ENCODE measurements at places on chromosomes 6 and 20. TPM values are rescaled to one million over a fixed set of nuclear protein-coding genes. Genes with fewer than 3 reads are reported as not detected.

MBOAT1 gene
- 17.2 TPM for total RNA-seq

SFTA2 gene
- total RNA-seq, result not detected

SLC25A27 gene
- total RNA-seq, result 1.2 TPM

FAM162B gene
- total RNA-seq, result not detected

C6orf89 gene
- total RNA-seq, result 24.0 TPM

CLVS2 gene
- total RNA-seq, result not detected

TOMM6 gene
- 83.2 TPM for total RNA-seq

CLDN20 gene
- not detected for total RNA-seq

SOD2 gene
- total RNA-seq, result 195 TPM

SLC17A9 gene
- 5.5 TPM for total RNA-seq

KCNK5 gene
- 0.30 TPM for total RNA-seq

LHFPL5 gene
- not detected for total RNA-seq

FNDC1 gene
- total RNA-seq, result not detected

CFAP61 gene
- total RNA-seq, result not detected

SLC22A16 gene
- not detected for total RNA-seq

HLA-DMB gene
- total RNA-seq, result 6.0 TPM

SMPD2 gene
- 27.3 TPM for total RNA-seq

ALDH5A1 gene
- total RNA-seq, result 5.0 TPM

PRPH2 gene
- total RNA-seq, result 0.11 TPM

DNAH8 gene
- total RNA-seq, result not detected

MCCD1 gene
- not detected for total RNA-seq

CFAP206 gene
- 0.11 TPM for total RNA-seq

PPP1R3G gene
- total RNA-seq, result not detected

KCNQ2 gene
- not detected for total RNA-seq

PLA2G7 gene
- not detected for total RNA-seq

BPIFB1 gene
- total RNA-seq, result not detected

DDX39B gene
- total RNA-seq, result 483 TPM

GRM1 gene
- not detected for total RNA-seq

IL20RA gene
- total RNA-seq, result not detected

DEF6 gene
- 212 TPM for total RNA-seq

AKAP12 gene
- total RNA-seq, result 0.05 TPM

CLPSL2 gene
- not detected for total RNA-seq

COL9A1 gene
- not detected for total RNA-seq

MAP7 gene
- 0.49 TPM for total RNA-seq

IMPG1 gene
- not detected for total RNA-seq

ZFP64 gene
- 3.2 TPM for total RNA-seq

SPTLC3 gene
- total RNA-seq, result 0.38 TPM

MAFB gene
- 3.7 TPM for total RNA-seq

TMEM74B gene
- not detected for total RNA-seq

TBXT gene
- total RNA-seq, result not detected

TAB2 gene
- 123 TPM for total RNA-seq

FOXP4 gene
- total RNA-seq, result 3.7 TPM

SLC35D3 gene
- total RNA-seq, result not detected

OR2B3 gene
- not detected for total RNA-seq

ILRUN gene
- 44.9 TPM for total RNA-seq

RIPOR2 gene
- total RNA-seq, result 123 TPM

GPX5 gene
- not detected for total RNA-seq
